ENCODE measurements at places on chromosomes 3 and 15. TPM values are rescaled to one million over a fixed set of nuclear protein-coding genes. Genes with fewer than 3 reads are reported as not detected.

The MRPS22 gene
- total RNA-seq, result 63.4 TPM

DNA sequence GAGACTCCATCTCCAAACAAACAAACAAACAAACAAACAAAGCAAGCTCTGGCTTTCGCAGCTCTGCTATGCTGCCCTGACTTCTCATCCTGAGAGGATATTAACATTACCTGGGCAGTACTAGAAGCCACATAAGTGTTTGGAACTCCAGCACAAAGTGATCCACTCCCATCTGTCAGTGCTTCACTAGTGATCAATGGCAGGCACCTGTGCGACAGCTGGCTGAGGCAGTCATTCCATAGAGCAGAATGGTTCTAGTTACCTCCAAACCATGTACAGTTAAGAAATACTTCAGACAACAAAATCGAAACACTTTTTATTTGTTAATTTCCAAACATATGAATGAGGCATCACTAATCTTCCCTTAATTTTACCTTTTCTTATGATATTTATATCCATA, 2.8 kb upstream of the MB21D2 start:
- DNase-seq, result peak; percentile 49
- no peaks in the 10 kb centered on the region for H3K36me3 ChIP-seq
- H3K4me1 ChIP-seq, result no peaks in the 10 kb centered on the region
- H3K27ac ChIP-seq, result no peak overlapping the region

The MASP1 gene
- total RNA-seq, result 507 TPM

DNA sequence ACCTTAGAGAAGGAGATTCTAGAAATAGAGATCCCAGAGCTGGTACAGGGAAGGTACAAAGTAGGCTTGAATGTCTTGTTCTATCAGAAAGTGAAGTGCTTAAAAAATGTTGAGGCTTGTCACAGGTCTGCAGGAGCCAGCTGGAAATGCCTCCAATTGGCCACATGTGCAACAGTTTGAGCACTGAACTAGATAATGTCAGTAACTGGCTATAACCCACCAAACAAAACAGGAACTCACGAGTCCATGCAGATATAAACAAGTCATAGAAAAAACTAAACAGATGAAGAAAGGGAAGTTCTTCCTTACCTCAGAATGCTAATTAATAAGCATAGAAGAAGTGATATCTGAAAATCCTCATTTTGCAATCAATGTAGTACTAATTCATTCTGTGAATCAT, 11.9 kb upstream of the TF start:
- no peaks in the 10 kb centered on the region for H3K36me3 ChIP-seq
- H3K4me1 ChIP-seq, result no peaks in the 10 kb centered on the region
- no peak overlapping the region for H3K27ac ChIP-seq
- DNase-seq, result no peak

GRCh38 chr3:72346526-72346926, 501.7 kb downstream of the SHQ1 start:
- no peaks in the 10 kb centered on the region for H3K27me3 ChIP-seq
- H3K4me3 ChIP-seq, result no peak overlapping the region
- H3K36me3 ChIP-seq, result no peaks in the 10 kb centered on the region
- H3K4me1 ChIP-seq, result no peaks in the 10 kb centered on the region

- H3K36me3 ChIP-seq, result no peaks in the 10 kb centered on the region
- no peak for DNase-seq
- H3K27ac ChIP-seq, result no peak overlapping the region
Measured at GRCh38 chr3:59531994-59532393, 482.2 kb upstream of the CFAP20DC start.

GRCh38 chr3:143294188-143294587, 174.6 kb downstream of the CHST2 start:
- H3K27ac ChIP-seq, result no peak overlapping the region
- H3K27me3 ChIP-seq, result no peaks in the 10 kb centered on the region

The NLGN1 gene
- 10.9 TPM for total RNA-seq

- DNase-seq, result no peak
- H3K27ac ChIP-seq, result no peak overlapping the region
- H3K36me3 ChIP-seq, result no peaks in the 10 kb centered on the region
- no peak overlapping the region for H3K4me3 ChIP-seq
Measured at GRCh38 chr3:173702561-173702960, 305.0 kb downstream of the NLGN1 start.

DNA sequence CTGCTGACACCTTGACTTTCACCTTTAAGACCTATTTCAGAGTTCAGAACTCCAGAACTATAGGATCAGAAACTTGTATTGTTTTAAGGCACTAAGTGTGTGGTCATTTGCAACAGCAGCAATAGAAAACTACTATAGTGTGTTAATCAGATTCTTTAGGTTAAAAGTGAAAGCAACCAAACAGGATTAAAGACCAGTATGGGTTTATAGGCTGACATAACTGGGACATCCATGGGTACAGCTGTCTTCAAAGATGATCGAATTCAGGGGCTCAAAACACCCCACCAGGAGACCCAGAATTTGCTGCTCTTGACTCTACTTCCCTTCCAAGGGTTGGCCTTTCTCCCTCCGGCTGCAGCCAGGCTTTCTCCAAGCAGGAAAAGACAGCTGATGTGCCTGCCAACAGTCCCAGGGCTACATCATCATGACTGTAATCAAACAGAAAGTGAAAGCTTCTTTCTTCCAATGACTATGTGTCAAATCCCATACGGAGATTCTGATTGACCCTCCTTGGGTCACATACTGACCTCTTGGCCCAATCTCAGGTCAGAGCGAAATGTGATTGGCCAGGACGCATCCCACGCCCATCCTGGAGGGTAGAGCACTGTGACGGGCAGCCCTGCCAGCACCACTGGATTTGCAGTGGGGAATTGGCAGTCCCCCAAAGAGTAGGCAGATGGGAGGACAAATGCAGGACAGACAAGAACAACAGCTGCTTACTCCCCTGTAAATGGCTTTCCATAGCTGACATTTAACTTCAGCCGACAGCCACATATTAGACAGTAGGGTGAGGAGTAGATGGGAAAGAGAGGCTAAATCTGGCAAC, 51.4 kb upstream of the RNF7 start:
- no peaks in the 10 kb centered on the region for H3K4me1 ChIP-seq
- H3K4me3 ChIP-seq, result no peak overlapping the region
- no peaks in the 10 kb centered on the region for H3K36me3 ChIP-seq
- DNase-seq, result no peak
- no peaks in the 10 kb centered on the region for H3K27me3 ChIP-seq

- H3K4me1 ChIP-seq, result no peaks in the 10 kb centered on the region
- H3K27me3 ChIP-seq, result no peaks in the 10 kb centered on the region
- no peak overlapping the region for H3K4me3 ChIP-seq
- no peaks in the 10 kb centered on the region for H3K36me3 ChIP-seq
Measured at GRCh38 chr3:40845447-40845846, 320.7 kb downstream of the ZNF621 start.

Measured in cardiac muscle cell (in vitro differentiated cells and primary cell).